ENCODE measurements at places on chromosomes 6 and 20. TPM values are rescaled to one million over a fixed set of nuclear protein-coding genes. Genes with fewer than 3 reads are reported as not detected.

DCBLD1 gene
- 4.2 TPM for polyA plus RNA-seq

MTFR2 gene
- 13.5 TPM for polyA plus RNA-seq

RBM39 gene
- polyA plus RNA-seq, result 420 TPM

DNA sequence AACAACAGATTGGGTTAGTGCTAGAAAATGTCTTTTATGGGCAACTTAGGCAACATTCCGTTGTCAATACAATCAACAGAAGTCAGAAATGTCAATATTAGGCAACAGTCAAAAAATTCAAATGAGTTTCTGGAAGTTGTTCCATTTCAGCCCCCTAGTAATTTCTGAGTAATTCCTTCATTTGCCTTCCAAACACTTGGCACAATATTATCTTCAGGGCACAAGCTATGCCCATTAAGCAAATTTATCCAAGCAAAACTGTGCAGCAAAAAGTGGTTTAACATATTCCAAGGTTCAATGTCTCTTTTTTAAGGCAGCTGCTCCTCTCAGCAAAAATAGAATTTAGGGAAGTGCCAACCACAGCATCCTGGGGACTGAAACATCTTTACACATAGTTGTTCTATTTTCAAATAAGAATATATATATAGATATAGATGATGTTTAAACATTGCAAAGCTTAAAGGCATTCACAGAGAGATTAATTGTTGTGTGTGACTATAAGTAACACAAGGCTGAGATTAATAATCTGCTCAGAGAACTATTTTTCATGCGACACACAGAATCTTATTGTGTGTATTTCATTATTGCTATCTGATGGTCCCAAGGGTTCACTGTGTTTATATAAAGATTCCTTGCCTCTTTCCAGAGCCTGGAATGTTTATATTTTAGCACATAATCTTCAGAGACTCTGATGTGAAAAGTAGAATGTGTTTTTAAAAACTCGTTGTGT is 75.2 kb upstream of the ADTRP start:
- DNase-seq, result no peak
- H3K27me3 ChIP-seq, result no peaks in the 10 kb centered on the region
- no peak overlapping the region for H3K4me3 ChIP-seq

GRCh38 chr6:16684896-16685554 is 76.2 kb downstream of the ATXN1 start:
- no peak for DNase-seq
- 0 out of 2 replicates have a peak, but pooled peaks cover 6% of the 10 kb centered on the region for H3K4me1 ChIP-seq
- no peaks in the 10 kb centered on the region for H3K27me3 ChIP-seq
- no peaks in the 10 kb centered on the region for H3K36me3 ChIP-seq

GRCh38 chr6:43855247-43855646 is 85.2 kb downstream of the VEGFA start:
- DNase-seq, result no peak
- no peaks in the 10 kb centered on the region for H3K27me3 ChIP-seq
- H3K27ac ChIP-seq, result no peak overlapping the region
- H3K4me3 ChIP-seq, result no peak overlapping the region
- no peaks in the 10 kb centered on the region for H3K4me1 ChIP-seq
